NCI-H226 (cell line): ENCODE measurements at places on chromosomes 3 and 15.

DNA sequence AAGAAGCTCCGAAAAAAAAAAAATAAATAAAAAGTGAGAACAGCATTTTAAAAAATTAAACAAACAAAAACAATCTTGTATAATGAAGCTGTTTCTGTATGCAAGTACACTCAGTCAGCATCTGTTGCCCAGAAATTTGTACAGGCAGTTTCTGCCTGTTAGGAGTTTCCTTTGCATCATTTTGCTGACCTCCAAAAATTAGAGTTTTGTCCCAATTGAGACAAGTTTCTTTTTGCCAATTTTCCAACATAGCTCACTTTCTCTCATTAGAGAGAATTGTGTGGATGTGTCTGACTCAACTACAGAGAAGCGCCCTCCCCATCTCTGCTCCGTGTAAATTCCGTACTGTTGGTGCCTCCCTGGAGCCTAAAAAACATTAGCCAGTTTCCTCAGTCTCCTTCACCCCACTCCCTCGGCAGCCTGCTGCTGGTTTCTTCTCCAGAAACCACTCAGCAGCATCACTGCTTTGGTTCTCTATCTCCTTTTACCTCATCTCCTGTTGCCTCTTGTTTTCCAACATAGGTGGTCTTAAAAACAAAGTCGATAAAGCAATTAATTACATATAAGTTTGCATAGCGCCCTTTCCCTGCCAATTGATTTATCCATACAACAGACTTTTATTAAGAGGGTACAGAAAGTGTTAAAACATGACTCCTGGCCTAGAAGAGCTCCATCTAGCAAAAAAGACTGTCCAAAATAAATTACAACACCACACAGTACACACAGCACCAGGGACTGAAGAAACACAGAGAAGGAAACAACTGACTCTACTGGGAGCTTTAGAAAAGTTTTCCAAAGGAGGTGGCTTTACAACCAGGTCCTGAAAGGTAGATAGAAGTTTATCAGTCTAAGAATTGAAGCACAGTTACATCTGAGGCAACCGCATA, 286.7 kb downstream of the SHOX2 start:
- no peak for DNase-seq

DNA sequence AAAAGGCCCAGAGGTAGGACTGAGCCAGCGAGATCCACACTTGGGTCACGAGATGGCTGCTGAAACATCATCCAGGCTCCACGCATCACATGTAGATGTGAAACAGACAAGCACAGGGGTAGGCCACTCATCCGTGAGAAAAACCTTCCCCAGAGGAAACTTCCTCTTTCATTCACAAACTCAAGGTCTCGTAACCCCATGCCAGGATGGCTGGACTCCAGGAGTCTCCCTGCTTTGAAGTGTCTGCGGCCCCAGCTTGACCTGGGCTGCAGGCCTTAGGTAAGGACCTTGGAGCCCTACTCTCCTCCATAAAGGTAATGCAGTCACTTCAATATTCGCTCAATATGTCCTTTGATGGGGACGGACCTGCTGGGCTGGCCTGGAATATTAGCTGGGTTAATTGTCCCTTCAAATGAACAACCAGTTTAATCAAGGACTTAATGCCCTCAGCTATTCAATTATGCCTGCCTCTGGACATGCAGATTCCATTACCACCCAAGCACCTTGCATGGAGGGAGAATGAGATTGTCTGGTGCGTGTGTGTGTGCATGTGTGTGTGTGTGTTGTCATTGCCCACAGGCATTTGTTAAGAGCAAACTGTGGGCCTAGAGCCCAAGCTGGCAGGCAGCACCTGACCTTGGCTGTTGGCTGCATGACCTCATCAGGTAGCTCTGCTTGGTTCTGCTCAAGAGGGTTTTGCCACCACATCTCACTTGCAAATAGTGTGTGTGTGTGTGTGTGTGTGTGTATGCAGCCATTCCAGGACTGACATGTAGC, 186.9 kb upstream of the TLE3 start:
- peak; percentile 24 for DNase-seq

GRCh38 chr15:90595763-90596155, 66.0 kb downstream of the CRTC3 start:
- DNase-seq: no peak

DNA sequence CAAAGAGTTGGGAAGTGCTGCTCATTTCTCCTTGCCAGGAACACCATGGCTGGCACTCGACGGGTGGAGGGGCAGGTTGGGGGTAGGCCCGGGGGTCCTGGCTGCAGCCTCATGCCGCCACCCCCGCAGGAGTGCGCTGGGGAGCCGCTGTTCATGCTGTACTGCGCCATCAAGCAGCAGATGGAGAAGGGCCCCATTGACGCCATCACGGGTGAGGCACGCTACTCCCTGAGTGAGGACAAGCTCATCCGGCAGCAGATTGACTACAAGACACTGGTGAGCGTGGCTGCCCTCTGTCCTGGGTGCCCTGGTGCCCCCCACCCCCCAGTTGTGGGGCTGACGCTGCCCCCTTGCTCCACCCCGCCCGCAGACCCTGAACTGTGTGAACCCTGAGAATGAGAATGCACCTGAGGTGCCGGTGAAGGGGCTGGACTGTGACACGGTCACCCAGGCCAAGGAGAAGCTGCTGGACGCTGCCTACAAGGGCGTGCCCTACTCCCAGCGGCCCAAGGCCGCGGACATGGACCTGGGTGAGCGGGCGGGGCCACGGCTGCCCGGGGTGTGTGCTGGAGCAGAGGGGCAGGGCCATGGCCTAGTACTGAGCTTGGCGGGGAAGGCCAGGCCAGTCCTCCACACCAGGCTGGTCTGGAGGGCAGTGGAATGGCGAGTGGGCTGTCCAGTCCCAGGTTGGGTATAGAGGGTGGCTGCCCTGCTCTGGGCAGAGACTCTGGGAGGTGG, 45.1 kb downstream of the PLXNA1 start:
- DNase-seq: no peak

DNA sequence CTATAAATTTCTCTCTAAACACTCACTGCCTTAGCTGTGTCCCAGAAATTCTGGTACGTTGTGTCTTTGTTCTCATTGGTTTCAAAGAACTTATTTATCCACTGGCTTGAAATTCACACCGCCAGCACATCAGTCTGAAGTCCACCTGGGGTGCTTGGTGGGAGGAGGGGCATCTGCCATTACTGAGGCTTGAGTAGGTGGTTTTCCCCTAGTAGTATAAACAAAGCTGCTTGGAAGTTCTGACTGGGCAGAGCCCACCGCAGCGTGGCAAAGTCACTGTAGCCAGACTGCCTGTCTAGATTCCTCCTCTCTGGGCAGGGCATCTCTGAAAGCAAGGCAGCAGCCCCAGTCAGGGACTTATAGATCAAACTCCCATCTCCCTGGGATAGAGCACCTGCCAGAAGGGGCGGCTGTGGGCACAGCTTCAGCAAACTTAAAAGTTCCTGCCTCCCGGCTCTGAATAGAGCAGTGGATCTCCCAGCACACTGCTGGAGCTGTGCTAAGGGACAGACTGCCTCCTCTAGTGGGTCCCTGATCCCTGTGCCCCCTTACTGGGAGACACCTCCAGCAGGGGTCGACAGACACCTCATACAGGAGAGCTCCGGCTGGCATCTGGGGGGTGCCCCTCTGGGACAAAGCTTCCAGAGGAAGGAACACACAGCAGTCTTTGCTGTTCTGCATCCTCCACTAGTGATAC, 114.1 kb downstream of the SUCLG2 start:
- DNase-seq: no peak

GRCh38 chr3:50157827-50158529, 2.9 kb downstream of the SEMA3F start:
- DNase-seq: no peak

DNA sequence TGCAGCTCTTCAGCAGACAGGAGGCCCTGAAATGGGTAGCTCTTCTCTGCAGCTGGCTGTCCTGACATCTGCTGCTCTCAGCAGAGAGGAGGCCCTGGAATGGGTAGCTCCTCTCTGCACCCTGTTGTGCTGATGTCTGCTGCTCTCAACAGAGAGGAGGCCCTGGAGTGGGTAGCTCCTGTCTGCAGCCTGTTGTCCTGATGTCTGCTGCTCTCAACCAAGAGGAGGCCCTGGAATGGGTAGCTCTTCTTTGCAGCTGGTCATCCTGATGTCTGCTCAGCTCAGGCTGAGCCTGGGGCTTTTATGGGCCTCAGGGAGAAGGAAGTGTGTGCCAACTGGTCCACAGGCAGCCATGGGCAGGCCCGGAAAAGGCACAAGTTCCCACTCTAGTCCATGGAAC, 66.6 kb downstream of the PIK3CB start:
- DNase-seq: no peak

- DNase-seq: no peak
Measured at GRCh38 chr3:59266551-59266950, 216.7 kb upstream of the CFAP20DC start.

- DNase-seq: no peak
Measured at GRCh38 chr3:7977245-7978086, 524.2 kb upstream of the LMCD1 start.

DNA sequence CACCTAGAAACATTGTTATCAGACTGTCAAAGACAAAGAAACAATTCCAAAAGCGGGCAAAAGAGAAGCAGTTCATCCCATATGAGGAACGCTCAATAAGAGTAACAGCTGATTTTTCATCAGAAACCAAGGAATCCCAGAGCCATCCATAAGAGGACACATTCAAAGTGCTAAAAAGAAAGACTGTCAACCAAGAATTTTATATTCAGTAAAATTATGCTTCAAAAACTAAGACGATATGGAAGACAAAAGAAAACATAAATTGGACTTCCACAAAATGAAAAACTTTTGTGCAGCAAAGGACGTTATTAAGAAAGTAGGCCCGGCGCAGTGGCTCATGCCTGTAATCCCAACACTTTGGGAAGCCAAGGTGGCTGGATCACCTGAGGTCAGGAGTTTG, 4.0 kb downstream of the LEO1 start:
- no peak for DNase-seq

- peak; percentile 92 for DNase-seq
Measured at GRCh38 chr15:63041974-63042876, at the start of gene TPM1. Gene TPM1, plus strand, starts transcription at chr15:63042747. Its CDS starts 83 bp downstream, at chr15:63042830.

DNA sequence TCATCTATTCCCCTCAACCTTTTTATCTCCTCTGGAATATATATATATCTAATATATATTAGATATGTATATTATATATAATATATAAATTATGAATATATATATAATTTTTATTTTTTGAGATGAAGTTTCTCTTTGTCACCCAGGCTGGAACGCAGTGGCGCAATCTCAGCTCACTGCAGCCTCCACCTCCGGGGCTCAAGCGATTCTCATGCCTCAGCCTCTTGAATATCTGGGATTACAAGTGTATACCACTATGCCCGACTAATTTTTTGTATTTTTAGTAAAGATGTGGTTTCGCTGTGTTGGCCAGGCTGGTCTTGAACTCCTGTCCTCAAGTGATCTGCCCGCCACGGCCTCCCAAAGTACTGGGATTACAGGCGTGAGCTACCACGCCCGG, 22.2 kb downstream of the PXYLP1 start:
- no peak for DNase-seq

DNA sequence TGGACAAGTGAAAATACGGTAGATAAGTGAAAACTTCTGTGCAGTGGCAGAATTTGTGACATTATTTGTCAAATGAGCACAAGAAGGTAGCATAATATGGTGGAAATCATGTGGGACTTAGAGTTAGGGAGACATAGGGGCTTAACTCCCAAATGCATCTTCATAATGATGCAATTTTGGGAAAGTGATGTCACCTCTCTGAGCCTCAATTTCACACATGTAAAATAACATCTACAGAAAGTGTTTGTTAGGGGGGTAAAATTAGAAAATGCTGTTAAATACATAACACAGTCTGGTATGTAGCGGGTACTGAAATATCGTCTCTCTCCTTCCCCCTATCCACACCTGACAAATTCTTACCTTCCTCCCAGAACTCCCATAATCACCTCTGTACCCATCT, 52.9 kb upstream of the CAPN7 start:
- DNase-seq: no peak

GRCh38 chr15:38636597-38636996, 72.0 kb upstream of the RASGRP1 start:
- no peak for DNase-seq

DNA sequence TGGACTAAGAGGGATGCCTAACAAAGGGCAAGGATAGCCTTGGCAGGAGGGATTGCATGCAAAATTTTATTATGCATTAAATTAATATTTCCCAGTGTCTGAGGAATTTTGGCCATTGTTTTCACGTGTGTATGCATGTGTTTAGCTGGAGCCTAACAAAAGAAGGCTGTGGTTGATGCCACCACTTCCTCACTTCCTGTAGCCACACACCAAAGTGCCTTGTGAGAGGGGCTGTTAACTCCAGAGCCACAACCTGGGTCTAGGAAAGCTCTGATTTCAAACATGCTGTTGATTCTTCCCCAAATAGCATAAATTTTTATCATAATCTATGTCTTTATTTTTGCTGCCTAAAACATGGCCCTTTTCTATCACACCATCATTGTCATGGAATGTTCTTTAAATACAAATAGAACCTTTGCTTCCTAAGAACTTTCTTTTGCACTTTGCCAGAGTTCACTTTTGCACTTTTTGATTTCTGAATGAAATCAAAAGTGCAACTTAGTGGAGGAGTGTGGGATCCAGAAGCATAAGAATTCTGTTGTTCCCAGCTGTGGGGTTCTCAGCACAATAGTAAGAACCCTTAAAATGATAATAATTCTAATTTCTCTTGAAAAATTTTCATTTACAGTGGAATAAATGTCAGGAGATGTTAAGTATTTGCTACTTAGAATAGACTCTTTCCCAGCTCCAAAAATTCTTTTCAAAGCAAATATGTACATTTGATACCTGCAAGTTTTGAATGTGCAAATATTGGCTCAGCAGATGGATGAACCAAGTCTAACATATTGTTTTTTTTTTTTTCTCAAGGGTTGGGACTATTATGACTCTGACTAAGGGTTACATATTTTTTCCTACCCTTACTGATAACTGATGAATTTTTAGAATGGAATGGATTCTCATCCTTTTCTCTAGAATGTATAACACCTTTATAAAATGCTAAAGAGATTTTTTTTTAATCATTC, 35.6 kb upstream of the SPTSSB start:
- no peak for DNase-seq

DNA sequence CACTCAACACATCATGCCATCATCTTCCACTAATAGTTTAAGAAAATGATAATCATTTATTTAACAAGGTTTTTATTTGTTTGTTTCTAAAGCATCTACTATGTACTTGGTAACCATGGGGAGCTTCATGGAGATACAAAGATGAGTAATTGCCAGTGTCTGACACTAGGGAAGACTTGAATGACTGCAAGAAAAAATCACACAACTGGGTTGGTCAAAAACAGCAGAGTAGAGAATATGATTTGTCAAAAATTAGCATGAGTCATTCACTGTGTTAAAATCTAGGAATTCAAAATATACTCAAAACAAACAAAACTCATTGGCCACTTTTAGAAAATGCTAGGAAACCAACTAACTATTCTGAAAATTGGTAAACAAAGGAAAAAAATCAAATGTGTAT, 6.3 kb downstream of the BNC1 start:
- DNase-seq: peak; percentile 89

DNA sequence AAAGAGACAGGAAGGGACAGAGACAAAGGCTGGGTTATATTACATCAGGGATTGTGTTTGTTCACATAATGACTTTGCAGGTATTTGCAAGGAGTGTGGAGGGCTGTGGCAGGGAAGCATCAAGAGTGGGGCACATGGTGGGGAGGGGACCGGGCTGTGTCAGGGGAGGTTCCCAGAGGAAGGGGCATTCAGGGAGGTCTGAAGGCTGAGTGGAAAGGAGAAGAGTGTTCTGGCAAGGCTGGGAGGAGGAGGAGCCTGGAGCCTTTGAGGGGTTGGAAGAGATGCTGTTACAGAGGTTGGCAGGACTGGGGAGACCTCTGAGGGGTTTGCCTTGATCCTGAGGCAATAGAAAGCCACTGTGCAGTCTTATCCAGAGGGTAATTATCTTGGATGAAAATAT, 49.4 kb downstream of the EXOG start:
- no peak for DNase-seq

GRCh38 chr15:28044121-28044672, 54.9 kb downstream of the OCA2 start:
- no peak for DNase-seq

- peak; percentile 90 for DNase-seq
Measured at GRCh38 chr3:141368062-141368924, at the start of gene ZBTB38. Gene ZBTB38, plus strand, starts transcription at chr3:141368504. Its CDS starts 73,885 bp downstream, at chr3:141442389.
